ENCODE measurements at places on chromosomes 13 and 19.
A peak's percentile ranks its signal among the peaks of the same experiment; 100 is the strongest.

DNA sequence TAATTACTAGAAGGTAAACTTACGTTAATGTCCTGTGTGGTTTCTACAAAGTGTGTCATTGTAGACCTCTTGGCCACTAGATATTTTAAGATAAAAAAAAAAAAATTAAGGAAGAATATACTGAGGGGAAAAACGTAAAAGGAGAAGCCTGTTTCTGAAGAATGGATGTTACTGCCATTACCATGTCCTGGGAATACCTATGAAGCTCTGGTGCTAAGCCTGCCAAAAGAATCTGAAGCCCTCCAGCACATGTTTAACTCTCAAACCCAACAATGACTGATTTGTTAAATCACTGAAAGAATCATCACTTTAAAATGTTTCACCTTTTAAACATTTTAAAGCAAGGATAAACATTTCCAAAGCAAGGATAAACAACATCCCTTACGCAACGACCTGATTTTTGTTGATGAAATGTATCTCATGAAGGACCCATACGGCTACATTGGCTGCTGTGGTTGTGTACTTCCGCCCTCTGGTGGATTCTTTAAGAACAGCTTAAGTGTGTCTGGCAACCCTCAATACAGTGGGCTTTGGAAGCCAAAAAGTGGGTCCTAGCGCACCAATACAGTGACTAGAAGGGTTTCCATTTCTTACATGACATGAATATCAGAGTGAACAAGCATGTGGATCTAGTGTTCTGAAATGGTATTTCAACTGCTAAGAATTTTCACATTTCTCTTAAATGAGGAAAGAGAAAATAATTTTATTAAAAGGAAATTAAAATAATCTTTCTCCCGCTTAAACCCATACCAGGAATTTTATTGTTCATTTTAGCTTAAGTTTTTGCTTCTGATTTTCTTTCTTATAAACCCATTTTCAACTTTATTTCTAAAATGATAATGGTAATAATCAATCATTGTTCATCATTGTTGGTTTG lies 74.5 kb upstream of the RAP2A start:
- DNase-seq, result peak; percentile 43

- DNase-seq, result no peak
These were observed 32.2 kb upstream of the IPO5 start for GRCh38 chr13:97921176-97921816.

GRCh38 chr13:113759525-113760137 lies 605 bp downstream of the TMEM255B start:
- DNase-seq, result no peak

GRCh38 chr13:35961461-35962220 lies 169.5 kb downstream of the DCLK1 start:
- no peak for DNase-seq

DNA sequence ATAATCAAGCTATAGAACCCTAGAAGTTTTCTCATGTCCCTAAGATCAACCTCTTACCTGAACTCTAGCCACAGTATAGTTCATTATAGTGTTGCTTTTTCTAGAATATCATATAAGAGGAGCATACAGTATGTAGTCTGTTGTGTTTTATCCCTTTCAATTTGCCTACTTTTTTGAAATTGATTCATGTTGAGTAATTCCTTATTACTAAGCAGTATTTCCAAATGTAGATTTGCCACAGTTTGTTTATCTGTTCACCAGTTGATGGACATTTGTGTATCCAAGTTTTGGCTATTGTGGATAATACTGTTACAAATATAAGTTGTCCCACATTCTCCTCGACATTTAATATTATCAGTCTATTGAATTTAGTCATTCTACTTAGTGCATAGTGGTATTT lies 138.0 kb downstream of the LMO7 start:
- DNase-seq, result no peak

DNA sequence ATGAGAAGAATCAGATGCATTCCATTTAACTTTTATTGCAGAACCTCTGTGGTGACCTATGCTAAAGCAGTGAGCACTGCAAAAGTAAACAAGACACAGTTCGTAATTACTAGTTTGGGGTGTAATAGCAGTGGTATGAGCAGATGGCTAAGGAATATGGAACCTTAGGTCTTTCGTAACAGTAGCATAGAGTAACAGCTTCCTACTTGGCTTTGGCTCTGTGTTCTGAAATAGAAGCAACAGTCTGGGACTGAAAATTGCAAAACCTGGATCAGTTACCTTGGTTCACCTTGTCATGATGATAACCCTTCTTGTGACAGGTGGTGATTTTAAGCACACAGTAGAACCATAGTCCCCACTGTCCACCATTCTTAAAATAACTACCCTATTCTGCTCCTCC lies 303.4 kb downstream of the GPC6 start:
- DNase-seq, result no peak

- peak; percentile 79 for DNase-seq
These were observed 520.1 kb downstream of the SUCLA2 start for GRCh38 chr13:47480951-47481350.

DNA sequence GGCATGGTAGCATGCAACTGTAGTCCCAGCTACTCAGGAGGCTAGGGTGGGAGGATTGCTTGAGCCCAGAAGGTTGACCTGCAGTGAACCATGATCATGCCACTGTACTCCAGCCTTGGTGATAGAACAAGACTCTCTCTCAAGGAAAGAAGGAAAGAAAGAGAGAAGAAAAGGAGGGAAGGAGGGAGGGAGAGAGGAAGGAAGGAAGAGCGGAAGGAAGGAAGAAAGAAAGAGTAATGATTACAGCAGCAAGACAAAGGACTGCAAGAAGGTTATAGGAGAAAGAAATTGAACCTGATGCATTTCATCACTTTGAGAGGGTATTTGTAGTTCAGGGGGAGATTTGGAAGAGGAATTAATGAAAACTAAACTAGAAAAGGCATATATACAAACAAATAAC lies 155.7 kb downstream of the LACC1 start:
- DNase-seq, result no peak

GRCh38 chr13:27770809-27771208 lies 21.5 kb upstream of the GSX1 start:
- peak; percentile 22 for DNase-seq

DNA sequence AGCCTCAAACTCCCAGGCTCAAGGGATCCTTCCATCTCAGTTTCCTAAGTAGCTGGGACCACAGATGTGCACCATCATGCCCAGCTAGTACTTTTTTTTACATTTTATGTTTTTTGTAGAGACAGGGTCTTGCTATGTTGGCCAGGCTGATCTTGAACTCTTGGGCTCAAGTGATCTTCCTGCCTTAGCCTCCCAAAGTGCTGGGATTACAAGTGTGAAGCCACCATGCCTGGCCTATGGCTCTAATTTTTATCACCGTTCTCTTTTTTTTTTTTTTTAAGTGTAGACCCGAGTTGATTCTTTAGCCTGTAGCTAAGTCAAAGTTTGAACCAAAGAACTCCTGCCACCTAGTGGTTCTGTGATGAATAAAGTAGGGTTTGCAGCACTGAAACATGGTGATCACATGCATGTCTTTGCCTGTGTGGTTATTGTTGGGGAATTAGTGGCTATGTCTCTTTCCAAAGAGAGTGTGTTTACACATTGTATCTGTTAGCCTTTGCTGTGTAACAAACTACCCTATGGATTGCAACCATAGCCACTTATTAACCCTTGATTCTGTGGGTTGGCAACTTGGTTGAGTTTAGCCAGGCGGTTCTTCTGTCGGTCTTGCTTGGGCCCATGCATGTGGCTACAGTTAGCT lies 11.6 kb downstream of the NFILZ start:
- DNase-seq, result peak; percentile 81

DNA sequence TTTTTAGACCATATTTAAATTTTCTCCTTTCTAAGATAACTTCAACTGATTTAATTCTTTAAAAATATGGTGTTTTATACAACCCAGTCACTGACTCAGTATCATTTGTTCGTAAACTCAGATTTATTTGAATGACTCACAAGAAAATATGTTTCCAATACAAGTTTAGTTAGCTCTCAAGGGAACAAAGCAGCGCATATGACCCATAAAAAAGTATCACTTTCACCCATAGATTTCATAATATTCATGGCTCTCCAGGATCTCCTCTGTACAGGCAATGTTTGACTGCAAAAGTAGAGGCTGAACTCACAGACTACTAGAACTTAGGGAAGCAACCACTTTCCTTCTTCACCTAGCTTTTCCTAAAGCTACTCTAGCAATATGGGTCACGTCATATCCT lies 405.6 kb upstream of the PCDH9 start:
- DNase-seq, result peak; percentile 47

DNA sequence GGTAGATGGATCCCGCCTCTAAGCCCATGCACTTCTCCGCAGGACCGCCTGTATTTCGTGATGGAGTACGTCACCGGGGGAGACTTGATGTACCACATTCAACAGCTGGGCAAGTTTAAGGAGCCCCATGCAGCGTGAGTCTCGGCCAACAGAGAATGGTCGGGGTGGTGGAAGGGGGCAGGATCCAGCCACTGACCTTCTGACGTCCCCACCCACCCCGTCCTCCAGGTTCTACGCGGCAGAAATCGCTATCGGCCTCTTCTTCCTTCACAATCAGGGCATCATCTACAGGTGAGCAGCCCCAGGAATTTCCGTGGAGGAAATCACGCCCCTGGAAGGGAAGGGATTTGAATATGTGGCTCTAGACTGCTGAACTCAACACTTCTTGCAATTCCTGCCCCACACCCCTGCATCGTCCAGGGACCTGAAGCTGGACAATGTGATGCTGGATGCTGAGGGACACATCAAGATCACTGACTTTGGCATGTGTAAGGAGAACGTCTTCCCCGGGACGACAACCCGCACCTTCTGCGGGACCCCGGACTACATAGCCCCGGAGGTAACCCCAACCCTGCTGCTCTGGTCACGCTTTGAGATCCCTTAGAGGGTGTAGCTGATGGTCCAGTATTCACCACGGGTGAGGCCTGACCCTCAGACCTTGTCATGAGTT lies 8.8 kb upstream of the CACNG7 start:
- no peak for DNase-seq

- no peak for DNase-seq
These were observed 3.5 kb upstream of the TLE5 start for GRCh38 chr19:3065675-3066357.

DNA sequence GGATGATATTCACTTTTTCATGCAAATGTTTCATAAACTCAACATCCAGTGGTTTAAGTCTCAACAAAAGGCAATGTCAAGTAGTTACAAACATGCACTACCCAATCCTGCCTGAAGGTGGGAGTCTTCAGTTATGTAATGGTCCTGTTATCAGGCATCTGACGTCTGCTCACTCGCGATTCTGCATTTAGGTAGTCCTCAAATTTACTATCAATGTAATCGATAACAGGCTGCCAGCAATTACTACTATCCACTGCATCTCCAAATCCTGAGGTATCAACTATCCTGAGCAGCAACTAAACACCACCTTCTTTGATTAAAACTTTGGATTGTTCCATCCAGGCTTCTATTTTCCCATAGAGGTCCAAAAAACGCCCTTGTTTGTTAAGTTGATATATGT lies 51.2 kb downstream of the NLRP12 start:
- peak; percentile 58 for DNase-seq

DNA sequence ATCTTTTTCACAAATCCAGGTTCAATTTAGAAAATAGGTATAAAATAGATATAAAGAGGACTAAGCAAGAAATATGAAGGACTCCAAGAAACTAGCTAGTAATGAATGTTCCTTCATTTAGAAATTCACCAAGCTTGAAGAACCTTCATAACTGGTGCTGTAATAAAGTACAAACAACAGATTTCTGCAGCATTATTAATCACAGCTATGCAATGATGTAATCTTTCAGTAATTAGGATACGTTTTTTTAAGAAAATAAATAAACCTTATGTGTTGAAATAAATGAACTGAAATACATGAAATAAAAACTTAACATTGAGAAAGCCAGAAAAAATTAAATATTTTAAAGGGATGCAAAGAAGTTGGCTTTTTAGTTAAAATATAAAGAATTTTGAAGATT lies 236.1 kb downstream of the RGCC start:
- no peak for DNase-seq

DNA sequence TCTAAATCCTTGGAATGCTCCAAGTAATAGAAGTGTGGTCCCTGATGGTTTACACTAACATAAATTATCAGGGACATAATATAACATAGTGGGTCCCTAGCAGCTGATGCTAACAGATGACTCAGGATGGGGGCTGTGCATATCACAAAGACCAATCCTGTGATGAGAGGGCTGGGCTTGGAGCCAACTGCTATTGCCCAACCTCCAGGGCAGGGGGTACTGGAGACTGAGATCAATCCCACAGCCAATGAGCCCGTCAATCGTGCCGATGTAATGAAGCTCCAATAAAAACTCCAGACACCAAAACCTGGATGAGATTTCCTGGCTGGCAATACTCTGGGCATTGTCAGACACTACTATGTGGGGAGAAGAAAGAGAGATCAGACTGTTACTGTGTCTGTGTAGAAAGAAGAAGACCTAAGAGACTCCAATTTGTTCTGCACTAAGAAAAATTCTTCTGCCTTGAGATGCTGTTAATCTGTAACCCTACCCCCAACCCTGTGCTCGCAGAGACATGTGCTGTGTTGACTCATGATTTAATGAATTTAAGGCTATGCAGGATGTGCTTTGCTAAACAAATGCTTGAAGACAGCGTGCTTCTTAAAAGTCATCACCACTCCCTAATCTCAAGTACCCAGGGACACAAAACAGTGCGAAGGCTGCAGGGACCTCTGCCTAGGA lies 33.4 kb downstream of the ABCC4 start:
- DNase-seq, result peak; percentile 37

- no peak for DNase-seq
These were observed 3.5 kb downstream of the PEG3 start for GRCh38 chr19:56837004-56837403.

DNA sequence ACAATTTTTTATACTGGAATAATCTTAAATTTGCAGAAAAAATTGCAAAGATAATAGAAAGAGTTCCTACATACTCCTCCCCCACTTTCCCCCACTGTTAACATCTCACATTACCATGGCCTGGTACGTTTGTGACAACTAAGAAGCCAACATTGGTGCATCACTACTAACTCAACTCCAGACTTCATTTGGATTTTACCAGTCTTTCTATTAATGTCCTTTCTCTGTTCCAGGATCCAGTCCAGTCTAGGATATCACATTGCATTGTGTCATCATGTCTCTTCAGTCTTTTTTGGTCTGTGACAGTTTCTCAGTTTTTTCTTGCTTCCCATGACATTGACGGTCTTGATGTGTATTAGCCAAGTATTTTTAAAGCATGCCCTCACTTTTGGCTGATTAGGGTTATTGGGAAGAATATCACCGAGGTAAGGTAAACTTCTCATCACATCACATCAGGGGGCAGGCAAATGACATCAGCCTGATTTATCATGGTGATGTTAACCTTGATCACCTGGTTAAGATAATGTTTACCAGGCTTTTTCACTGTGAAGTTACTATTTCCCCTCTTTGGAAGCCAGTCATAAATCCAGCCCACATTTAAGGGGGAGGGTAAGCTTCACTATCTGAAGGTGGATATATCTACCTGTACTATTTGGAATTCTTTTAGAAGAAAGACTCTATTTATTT lies 322.1 kb downstream of the ENOX1 start:
- DNase-seq, result no peak

DNA sequence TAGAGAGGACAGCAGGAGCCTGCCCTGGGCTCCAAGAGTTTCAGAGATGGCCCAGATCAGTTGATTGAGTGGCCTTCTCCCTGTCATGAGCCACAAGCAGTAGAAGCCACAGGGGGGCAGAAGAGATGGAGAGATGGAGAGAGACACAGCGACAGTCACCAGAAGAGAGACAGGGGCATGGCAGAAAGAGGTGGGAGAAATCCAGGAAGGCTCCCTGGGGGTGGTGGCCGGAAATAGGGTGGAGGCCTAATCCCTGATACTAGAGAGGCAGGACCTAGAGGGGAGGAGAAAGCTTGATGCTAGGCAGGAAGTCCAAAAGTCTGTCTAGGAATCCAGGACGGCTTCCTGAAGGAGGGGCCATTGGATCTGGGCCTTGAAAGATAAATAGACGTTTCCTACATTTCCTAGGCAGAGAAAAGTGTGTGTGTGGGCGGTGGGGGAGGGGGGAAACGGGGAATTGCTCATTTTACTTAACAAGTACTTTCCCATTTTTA lies 9.6 kb upstream of the TPM4 start:
- DNase-seq, result peak; percentile 78
